ENCODE measurements at places on chromosomes 5 and 9. TPM values are rescaled to one million over a fixed set of nuclear protein-coding genes. Genes with fewer than 3 reads are reported as not detected.

The EPB41L4A gene
- total RNA-seq, result 13.4 TPM

The PKD2L2 gene
- total RNA-seq, result 0.50 TPM

The JAKMIP2 gene
- total RNA-seq, result not detected

The IL9 gene
- total RNA-seq, result not detected

The HSPB3 gene
- total RNA-seq, result not detected

DNA sequence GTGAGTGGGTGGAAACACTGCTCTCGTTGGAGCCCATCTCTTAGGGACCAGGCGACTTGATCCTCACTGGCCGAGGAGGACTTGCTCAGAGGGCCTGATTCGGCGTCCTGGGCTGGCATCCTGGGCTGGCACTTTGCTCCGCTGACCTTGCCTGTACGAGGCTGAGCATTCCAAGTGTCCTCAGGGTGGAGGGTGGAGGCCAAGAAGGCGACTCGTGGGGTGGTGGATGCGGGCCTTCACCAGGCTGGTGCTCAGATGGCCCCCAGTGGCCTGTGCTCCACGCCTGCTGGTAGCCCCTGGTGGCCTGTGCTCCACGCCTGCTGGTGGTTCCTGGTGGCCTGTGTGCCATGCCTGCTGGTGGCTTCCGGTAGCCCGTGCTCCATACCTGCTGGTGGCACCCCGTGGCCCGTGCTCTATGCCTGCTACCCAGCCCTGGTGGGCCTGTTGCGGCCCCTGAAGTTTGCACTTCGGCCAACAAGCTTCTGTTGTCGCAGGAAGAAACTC, 42.9 kb downstream of the PHF2 start:
- no peak for DNase-seq
- H3K4me3 ChIP-seq, result no peak overlapping the region
- H3K27ac ChIP-seq, result no peak overlapping the region
- H3K4me1 ChIP-seq, result no peaks in the 10 kb centered on the region
- H3K27me3 ChIP-seq, result no peaks in the 10 kb centered on the region
- no peaks in the 10 kb centered on the region for H3K36me3 ChIP-seq

- H3K4me1 ChIP-seq, result no peaks in the 10 kb centered on the region
- no peak overlapping the region for H3K4me3 ChIP-seq
- no peak overlapping the region for H3K27ac ChIP-seq
- H3K27me3 ChIP-seq, result no peaks in the 10 kb centered on the region
- H3K36me3 ChIP-seq, result no peaks in the 10 kb centered on the region
Measured at GRCh38 chr9:137372693-137373610, 50.0 kb downstream of the EXD3 start.

- no peaks in the 10 kb centered on the region for H3K36me3 ChIP-seq
- H3K4me3 ChIP-seq, result no peak overlapping the region
- H3K27ac ChIP-seq, result no peak overlapping the region
- no peaks in the 10 kb centered on the region for H3K27me3 ChIP-seq
- DNase-seq, result no peak
Measured at GRCh38 chr5:68730220-68730978, 363.4 kb upstream of the SLC30A5 start.

DNA sequence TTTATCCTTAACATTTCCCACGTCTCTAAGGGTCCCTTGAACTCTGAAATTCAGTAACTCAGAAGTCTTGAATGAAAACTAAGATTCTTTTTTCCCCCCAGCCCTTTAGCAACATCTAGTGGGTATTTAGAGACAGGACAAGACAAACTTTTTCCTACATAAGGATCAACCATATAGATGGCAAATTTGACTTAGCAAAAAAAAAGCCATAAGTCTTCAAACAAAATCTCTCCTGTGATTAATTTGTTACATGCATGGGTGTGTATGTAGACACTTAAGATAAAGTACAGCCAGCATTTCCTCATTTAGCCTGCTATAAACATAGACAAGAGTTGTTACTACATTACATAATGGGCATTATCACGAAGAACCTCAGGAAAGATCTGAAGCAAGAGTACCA, 29.1 kb upstream of the ANKRD31 start:
- H3K4me1 ChIP-seq, result no peaks in the 10 kb centered on the region
- no peak overlapping the region for H3K4me3 ChIP-seq
- H3K36me3 ChIP-seq, result no peaks in the 10 kb centered on the region
- DNase-seq, result peak; percentile 48
- no peak overlapping the region for H3K27ac ChIP-seq
- H3K27me3 ChIP-seq, result no peaks in the 10 kb centered on the region

DNA sequence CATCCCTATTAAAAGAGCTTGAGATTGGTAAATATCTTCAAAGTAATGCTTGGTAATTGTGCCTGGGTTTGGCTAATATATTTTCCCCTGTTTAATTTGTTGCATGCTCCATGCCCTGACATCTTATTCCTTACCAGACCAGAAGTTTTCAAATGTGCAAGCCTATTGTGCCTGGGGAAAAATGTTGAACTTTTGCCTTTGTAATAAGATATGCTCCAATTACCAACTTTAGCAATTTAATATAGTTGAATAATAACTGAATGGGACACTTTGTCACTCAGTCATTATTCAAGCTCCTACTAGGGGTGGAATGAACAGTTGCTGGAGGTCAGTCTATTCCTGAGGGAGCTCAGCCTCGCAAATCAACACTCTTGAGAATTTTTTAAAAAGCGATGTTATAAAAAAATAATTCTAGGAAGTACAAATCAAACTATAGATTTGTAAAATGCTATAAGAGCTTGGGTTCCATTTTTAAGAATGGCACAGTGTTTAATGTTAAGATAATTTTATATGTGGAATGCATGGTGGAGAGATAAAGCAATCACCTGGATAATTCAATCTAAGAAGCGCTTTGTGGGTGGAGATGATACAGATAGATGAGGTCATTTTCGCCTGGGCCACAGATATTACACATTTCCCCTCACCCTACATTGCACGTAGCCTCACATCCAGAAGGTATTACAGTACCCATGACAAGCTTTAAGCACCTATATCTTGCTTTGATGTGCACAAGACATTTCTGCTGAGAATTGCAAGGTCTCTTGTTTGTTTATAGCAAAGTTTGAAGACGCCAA, 231.8 kb downstream of the PIK3R1 start:
- no peaks in the 10 kb centered on the region for H3K36me3 ChIP-seq
- no peak overlapping the region for H3K27ac ChIP-seq
- no peaks in the 10 kb centered on the region for H3K27me3 ChIP-seq
- DNase-seq, result no peak

GRCh38 chr5:123717139-123717538, 205.2 kb downstream of the CSNK1G3 start:
- DNase-seq, result no peak
- H3K4me1 ChIP-seq, result no peaks in the 10 kb centered on the region
- H3K4me3 ChIP-seq, result no peak overlapping the region
- no peaks in the 10 kb centered on the region for H3K27me3 ChIP-seq

- peak overlapping the region; percentile 95 for H3K4me3 ChIP-seq
- peaks cover 29% of the 10 kb centered on the region for H3K4me1 ChIP-seq
- peak; percentile 45 for DNase-seq
- H3K36me3 ChIP-seq, result peaks cover 24% of the 10 kb centered on the region
- H3K27ac ChIP-seq, result peak overlapping the region; percentile 99
Measured at GRCh38 chr5:98927989-98928872, 576 bp downstream of the CHD1 start.

DNA sequence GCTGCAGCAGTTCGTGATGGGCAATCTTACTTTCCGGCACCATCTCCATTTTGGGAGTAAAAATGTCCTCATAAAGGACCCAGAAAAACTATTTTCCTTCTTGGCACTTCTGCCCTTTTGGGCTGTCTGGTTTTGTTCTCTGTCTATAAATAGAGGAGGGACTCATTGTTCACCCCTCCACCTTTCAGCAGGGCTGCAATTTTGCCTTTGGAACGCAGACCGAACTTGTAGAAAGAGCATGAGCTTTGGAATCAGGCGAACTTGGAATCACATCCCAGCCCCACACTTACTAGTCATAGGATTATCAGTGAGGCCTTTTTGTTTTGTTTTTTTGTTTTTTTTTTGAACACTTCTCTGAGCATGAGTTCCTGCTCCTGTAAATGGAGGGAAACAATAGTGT, 178.1 kb upstream of the IL12B start:
- H3K27ac ChIP-seq, result no peak overlapping the region
- H3K4me1 ChIP-seq, result peaks cover 60% of the 10 kb centered on the region
- no peaks in the 10 kb centered on the region for H3K36me3 ChIP-seq
- no peak overlapping the region for H3K4me3 ChIP-seq
- H3K27me3 ChIP-seq, result no peaks in the 10 kb centered on the region
- DNase-seq, result no peak

DNA sequence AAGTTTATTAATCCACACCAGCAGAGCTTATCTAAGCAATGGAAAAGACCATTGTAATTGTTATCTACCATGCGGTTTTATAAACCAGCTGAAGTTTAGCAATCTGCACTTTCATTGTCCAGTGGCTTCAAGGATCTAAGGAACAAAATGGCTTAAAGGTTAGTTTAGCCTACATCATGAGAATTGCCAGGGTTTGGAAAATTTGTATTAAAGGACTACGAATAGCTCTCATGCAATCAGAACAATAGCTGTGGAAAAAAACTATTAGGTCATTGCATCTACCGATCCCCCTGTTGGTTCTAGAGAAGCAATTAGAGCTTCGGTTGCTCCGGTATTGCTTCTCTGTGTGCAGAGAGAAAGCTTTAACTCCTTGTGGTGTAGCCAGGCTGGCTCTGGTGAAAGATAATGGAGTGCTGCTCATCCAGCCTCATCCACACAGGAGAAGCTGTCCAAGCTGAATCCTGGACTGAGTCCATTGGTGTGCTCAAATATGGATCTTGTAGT, 86.3 kb upstream of the SLC12A2 start:
- no peak overlapping the region for H3K27ac ChIP-seq
- H3K4me3 ChIP-seq, result no peak overlapping the region
- H3K4me1 ChIP-seq, result 0 out of 2 replicates have a peak, but pooled peaks cover 3% of the 10 kb centered on the region
- DNase-seq, result no peak

DNA sequence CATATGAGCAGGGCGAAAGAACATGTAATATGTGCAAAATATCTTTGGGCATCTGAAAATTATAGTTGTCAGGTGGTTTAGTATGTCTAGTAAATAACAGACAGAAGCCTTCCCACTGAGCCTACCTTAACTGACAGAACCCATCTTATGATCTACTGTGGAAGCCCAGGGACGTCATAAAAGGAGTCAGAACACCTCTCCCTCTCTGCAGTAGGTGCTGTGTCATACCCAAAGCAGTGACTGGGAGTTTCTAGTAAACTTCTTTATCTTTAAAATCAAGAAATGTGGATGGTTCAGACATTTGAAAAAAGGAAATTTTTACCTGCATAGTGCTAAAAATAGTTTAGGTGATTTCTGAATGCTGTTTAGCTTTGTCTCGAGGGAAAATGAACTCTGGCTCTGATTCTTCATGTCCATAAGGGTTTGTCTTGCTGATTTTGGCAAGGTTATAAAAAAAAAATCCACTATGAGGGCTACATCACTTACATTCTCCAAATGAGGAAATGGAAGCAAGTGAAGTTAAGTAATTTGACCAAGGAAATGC, 104.0 kb downstream of the NUDT12 start:
- H3K4me1 ChIP-seq, result peaks cover 16% of the 10 kb centered on the region
- H3K27me3 ChIP-seq, result no peaks in the 10 kb centered on the region
- H3K27ac ChIP-seq, result 0 out of 2 replicates have a peak overlapping the region, but pooled peaks have one; percentile 1
- no peaks in the 10 kb centered on the region for H3K36me3 ChIP-seq
- DNase-seq, result no peak
- H3K4me3 ChIP-seq, result no peak overlapping the region

DNA sequence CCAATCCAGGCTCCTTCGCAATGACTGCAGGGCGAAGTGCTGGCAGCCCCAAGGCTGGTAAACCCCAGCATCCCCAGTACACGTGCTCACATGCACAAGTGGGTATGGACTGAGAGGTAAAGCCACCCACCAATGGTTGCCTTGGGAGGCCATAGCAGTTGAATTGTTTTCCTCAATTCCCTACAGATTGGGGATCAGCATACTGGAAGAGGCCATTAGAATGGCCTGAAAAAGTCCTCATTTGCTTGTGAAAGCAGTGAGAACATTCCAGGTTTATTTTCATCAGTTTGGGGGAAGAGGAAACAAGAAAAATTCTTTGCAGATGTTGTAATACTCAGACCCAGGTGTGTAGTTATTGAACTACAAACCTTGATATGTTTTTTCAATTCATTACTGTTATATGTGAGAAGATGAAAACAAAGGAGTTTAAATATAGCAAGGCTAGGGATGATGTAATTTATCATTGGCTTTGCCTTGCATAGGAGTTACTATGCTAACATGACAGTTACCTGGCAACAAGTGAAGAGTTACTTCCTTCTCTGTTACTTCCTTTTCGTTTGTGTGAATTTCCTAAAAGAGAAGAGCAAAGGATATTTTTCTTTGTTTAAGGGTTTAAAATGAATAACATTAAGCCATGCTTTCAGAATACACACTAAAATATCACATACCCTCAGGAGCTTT, 36.4 kb downstream of the MTMR12 start:
- H3K27ac ChIP-seq, result peak overlapping the region; percentile 23
- H3K36me3 ChIP-seq, result no peaks in the 10 kb centered on the region
- no peaks in the 10 kb centered on the region for H3K27me3 ChIP-seq
- no peak overlapping the region for H3K4me3 ChIP-seq

- peak; percentile 80 for DNase-seq
- H3K27me3 ChIP-seq, result no peaks in the 10 kb centered on the region
- peaks cover 45% of the 10 kb centered on the region for H3K4me1 ChIP-seq
- no peak overlapping the region for H3K4me3 ChIP-seq
- peak overlapping the region; percentile 76 for H3K27ac ChIP-seq
Measured at GRCh38 chr5:132094393-132095076, 20.9 kb downstream of the CSF2 start.

DNA sequence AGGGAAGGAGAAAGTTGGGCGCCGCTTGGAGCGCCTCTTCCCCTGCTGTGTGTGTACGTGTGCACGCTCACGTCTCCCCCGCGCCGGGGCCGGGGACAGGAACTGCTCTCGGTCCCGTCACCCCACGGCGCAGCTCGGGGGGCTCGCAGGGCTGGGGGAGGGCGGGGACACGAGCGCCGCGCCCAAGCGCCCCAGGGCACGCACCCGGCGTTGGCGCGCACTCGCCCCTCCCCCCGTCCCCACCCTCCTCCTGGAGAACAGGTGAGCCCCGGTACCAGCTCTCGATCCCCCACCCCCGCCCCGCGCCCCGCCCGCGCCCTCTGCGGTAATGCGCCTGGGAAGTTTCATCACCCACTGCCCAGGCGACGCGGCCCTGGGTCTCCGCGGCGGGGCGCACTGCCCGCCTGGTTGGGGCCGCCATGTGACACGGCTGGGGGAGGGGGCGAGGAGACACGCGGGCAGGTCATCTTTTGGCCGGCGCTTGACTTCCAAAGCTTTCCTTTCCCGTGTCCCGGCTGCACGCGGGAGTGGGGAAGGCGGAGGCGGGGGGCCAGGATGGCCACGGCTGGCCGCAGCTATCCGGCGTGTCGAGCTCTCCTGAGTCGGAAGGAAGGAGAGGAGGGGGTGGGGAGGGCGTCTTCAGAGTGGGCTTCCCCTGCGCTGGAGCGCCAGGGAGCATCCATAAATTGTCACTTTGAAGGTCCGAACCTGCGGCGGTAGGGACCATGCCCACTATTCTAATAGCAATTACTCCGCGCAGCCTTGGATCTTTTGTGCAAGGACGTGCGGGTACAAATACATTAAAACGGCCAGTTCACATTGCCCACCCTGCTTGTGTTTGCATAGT, 1.5 kb upstream of the STC2 start:
- H3K36me3 ChIP-seq, result peaks cover 25% of the 10 kb centered on the region
- H3K4me1 ChIP-seq, result peaks cover 57% of the 10 kb centered on the region
- H3K27me3 ChIP-seq, result no peaks in the 10 kb centered on the region

GRCh38 chr5:2334719-2335118, 416.8 kb downstream of the IRX2 start:
- peaks cover 99% of the 10 kb centered on the region for H3K27me3 ChIP-seq
- no peak for DNase-seq

All from PC-9 (cell line).